ENCODE measurements at places on chromosomes 2 and 18. TPM values are rescaled to one million over a fixed set of nuclear protein-coding genes. Genes with fewer than 3 reads are reported as not detected.

GRCh38 chr2:23904692-23905091, 22.2 kb downstream of the ATAD2B start:
- H3K27me3 ChIP-seq, result no peaks in the 10 kb centered on the region
- no peak overlapping the region for H3K4me3 ChIP-seq
- DNase-seq, result no peak

DNA sequence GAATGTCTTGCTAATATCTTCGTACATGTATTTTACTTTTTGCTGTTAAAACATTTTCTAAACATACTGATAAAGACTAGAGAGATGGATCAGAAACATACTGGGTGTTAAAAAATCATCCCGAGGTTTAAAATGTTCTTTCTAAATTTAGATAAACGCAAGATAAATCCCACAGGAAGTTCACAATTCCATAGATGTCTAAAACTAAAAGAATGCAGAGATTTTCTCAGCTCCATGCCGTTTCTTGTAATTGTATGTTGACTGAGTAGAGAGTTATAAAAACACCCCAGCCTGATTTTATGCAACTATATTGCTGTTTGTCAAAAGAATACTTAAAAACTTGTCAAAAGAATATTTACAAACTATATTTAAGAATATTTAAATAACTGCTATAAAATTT, 455.7 kb downstream of the ARHGAP15 start:
- H3K36me3 ChIP-seq, result peaks cover 72% of the 10 kb centered on the region
- H3K4me3 ChIP-seq, result no peak overlapping the region
- no peak for DNase-seq
- H3K27me3 ChIP-seq, result no peaks in the 10 kb centered on the region
- H3K27ac ChIP-seq, result no peak overlapping the region
- peaks cover 16% of the 10 kb centered on the region for H3K4me1 ChIP-seq

DNA sequence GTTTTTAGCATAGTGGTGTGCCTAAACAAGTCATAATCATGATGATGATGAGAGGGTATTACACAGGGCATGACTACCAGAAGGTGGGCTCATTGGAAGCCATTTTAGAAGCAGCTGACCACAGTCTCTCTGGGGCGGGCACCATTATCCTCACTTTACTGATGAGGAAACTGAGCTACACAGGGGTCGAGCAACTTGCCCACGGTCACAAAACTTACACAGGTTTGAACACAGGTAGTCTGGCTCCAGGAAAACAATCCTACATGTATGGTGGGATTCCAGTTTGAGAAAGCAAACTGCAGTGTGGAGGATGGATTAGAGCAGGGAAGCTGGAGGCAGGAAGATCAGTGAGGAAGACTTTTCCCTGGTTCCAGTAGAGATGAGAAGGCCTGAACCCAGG, 6.2 kb downstream of the RHOB start:
- H3K27ac ChIP-seq, result no peak overlapping the region
- no peaks in the 10 kb centered on the region for H3K36me3 ChIP-seq
- no peak overlapping the region for H3K4me3 ChIP-seq
- H3K27me3 ChIP-seq, result peaks cover 20% of the 10 kb centered on the region
- peaks cover 10% of the 10 kb centered on the region for H3K4me1 ChIP-seq
- no peak for DNase-seq

DNA sequence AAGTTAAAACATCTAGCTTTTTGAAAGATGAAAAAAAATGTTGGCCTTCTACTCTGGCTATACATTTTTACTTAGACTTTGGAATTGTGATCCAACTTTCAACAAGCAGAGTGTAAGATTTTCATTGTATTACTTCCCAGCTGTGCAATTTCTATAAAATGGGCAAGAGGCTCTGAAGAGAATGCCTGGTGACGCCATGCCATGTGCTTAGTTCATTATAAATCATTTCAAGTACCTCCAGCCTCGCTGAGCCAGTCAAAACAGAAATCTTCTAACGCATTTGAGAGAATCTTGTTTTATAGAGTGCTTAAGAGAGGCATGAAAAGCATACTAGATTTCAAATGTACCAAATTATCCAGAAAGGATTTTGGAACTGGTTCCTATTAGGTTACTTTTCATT, 10.1 kb upstream of the STK17B start:
- no peaks in the 10 kb centered on the region for H3K27me3 ChIP-seq
- no peak for DNase-seq
- no peaks in the 10 kb centered on the region for H3K36me3 ChIP-seq
- H3K4me3 ChIP-seq, result no peak overlapping the region
- peaks cover 78% of the 10 kb centered on the region for H3K4me1 ChIP-seq

- H3K27ac ChIP-seq, result no peak overlapping the region
- no peaks in the 10 kb centered on the region for H3K27me3 ChIP-seq
- H3K4me1 ChIP-seq, result peaks cover 3% of the 10 kb centered on the region
- H3K36me3 ChIP-seq, result no peaks in the 10 kb centered on the region
These were observed 26.9 kb downstream of the MAIP1 start for GRCh38 chr2:199982126-199982843.

- no peak overlapping the region for H3K4me3 ChIP-seq
- no peaks in the 10 kb centered on the region for H3K4me1 ChIP-seq
- H3K27me3 ChIP-seq, result no peaks in the 10 kb centered on the region
- no peaks in the 10 kb centered on the region for H3K36me3 ChIP-seq
- DNase-seq, result no peak
These were observed 261.2 kb downstream of the LRP1B start for GRCh38 chr2:141869572-141869971.

- no peak overlapping the region for H3K4me3 ChIP-seq
- H3K4me1 ChIP-seq, result peaks cover 5% of the 10 kb centered on the region
- peaks cover 20% of the 10 kb centered on the region for H3K27me3 ChIP-seq
- H3K27ac ChIP-seq, result no peak overlapping the region
These were observed 114.5 kb downstream of the INSIG2 start for GRCh38 chr2:118202707-118203303.

GRCh38 chr2:218289639-218290315, 2.5 kb downstream of the TMBIM1 start:
- H3K4me3 ChIP-seq, result peak overlapping the region; percentile 83
- peaks cover 92% of the 10 kb centered on the region for H3K4me1 ChIP-seq
- no peak for DNase-seq
- H3K36me3 ChIP-seq, result peaks cover 4% of the 10 kb centered on the region

DNA sequence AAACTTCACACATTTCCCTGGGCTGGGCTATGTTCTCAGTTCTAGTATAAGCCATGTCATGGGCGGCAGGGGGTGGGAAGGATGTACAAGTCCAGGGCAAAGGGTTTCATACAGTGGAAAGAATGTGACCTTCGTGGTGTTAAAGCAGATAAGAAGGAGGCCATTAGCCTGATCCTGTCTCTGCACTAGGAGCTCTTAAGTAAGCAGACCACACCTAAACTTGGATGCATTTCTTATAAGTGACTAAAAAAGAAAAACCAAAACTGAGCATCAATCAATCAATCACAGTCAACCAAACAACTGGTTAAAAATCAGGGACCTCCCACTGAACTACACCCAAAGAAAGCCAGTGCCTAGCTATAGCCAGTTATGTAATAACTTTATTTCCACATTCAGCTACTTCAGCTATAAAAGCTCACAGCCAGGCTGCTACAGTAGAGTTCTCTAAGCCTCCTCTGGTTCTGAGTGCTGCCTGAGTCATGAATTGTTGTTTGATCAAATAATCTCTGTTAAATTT, 46.8 kb upstream of the RIOK3 start:
- H3K27ac ChIP-seq, result no peak overlapping the region
- H3K4me1 ChIP-seq, result no peaks in the 10 kb centered on the region
- DNase-seq, result no peak
- H3K27me3 ChIP-seq, result no peaks in the 10 kb centered on the region
- no peak overlapping the region for H3K4me3 ChIP-seq
- peaks cover 9% of the 10 kb centered on the region for H3K36me3 ChIP-seq

DNA sequence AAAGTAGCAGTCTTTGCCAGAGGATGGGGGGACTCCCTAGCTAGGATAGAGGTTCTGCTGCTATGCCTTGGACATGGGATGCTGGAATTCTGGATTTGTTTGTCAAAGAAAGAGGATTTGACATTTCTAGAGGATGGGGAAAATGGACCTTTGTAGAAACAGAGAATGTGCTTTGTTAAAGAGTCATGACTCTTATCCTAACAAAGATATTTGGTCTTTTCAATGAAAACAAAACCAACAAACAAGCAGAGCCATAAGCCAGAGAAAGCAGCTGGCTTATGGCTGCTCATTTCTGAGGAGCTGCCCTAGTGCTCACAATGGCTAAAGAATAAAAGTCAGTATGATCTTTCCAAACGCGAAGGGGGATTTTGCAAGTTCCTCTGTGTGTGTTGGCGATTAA, 40.8 kb upstream of the MAPRE2 start:
- no peak for DNase-seq
- no peak overlapping the region for H3K4me3 ChIP-seq
- peaks cover 3% of the 10 kb centered on the region for H3K27me3 ChIP-seq
- no peaks in the 10 kb centered on the region for H3K4me1 ChIP-seq

DNA sequence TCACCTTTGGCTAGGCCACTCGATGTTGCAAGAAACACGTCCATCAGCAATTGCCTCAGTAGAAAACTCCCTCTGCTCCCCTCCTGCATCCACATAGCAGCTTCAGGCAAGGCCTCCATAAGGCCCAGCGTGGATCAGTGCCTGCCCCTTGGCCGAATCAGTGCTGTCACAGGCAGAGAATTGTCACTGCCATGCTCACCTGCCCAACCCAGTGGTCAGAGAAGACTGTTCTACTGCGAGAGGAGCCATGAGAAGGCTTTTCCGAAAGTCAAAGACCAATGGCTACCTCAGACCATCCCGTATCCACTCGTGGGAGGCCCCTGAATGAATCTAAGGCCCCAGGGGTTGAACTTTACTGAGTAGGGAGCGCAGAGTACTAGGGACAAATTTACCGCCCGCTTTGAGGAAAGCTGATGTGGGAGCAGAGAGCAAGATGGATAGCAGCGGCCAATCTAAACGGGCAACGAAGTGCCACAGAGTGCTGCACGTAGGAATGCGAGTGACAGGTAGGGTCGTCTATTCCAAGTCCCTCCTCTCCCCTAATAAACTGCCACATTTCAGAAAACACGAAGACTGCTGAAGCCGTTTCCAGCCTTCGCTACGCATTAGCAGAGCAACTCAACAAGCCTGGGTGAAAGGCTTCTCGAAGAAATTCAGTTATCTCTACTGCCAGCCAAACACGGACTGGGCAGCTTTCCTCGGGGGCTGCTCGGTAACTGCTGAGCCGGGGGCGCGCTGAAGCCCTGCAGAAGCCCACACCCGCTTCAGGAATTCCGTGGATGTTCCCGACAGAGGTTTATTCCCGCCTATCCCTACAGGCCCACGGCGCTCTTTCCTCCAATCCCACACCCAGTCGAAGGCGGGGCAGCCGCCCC, 968 bp upstream of the RALBP1 start:
- no peak for DNase-seq
- H3K4me1 ChIP-seq, result peaks cover 20% of the 10 kb centered on the region
- peaks cover 15% of the 10 kb centered on the region for H3K36me3 ChIP-seq
- H3K4me3 ChIP-seq, result peak overlapping the region; percentile 97

- H3K36me3 ChIP-seq, result peaks cover 51% of the 10 kb centered on the region
- H3K4me1 ChIP-seq, result no peaks in the 10 kb centered on the region
- no peaks in the 10 kb centered on the region for H3K27me3 ChIP-seq
- H3K27ac ChIP-seq, result no peak overlapping the region
- no peak overlapping the region for H3K4me3 ChIP-seq
These were observed 66.4 kb upstream of the CHAC2 start for GRCh38 chr2:53701221-53701620.

GRCh38 chr2:119598596-119599263, 54.5 kb downstream of the CFAP221 start:
- no peak for DNase-seq
- no peaks in the 10 kb centered on the region for H3K36me3 ChIP-seq
- H3K27ac ChIP-seq, result no peak overlapping the region
- no peaks in the 10 kb centered on the region for H3K4me1 ChIP-seq
- no peak overlapping the region for H3K4me3 ChIP-seq
- H3K27me3 ChIP-seq, result peaks cover 7% of the 10 kb centered on the region

GRCh38 chr2:239376351-239376750, 24.5 kb downstream of the HDAC4 start:
- no peaks in the 10 kb centered on the region for H3K36me3 ChIP-seq
- peaks cover 22% of the 10 kb centered on the region for H3K4me1 ChIP-seq
- H3K4me3 ChIP-seq, result no peak overlapping the region
- no peak for DNase-seq

DNA sequence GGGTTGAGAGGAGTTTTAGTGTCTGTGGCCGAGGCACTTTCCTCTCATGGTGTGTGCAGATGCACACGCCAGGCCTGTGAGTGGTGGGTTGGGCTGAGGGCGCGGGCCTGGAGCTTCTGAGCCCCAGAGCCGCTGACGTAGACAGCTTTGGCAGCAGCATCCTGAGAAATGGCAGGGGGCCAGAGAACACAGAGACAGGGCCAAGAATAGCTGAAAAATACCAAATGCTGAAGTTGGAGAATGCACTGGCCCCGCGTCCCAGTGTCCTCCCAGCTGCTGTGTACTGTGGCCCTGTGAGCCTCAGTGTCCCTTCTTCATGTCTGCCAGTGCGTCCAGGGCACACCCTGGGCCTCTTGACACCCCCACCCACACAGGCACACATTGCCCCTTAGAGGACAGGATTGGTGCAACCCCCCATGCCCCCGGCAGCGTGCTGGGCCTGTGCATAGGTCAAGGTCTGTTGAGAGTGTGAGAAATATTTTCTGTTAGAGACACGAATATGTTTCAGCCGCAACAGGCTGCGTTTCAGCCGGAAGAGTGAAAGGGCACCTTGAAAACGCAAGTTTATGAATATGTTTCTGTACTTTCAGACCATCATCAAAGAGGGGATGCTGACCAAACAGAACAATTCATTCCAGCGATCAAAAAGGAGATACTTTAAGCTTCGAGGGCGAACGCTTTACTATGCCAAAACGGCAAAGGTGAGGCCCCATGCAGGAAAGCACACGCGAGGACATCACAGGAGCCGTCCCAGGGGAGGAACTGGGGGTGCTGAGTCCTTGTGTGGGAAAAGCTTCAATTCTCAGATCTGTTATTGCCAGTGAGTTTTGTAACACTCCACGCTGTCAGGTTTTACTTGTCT, 33.6 kb downstream of the DGKD start:
- no peak overlapping the region for H3K4me3 ChIP-seq
- H3K27ac ChIP-seq, result peak overlapping the region; percentile 95

DNA sequence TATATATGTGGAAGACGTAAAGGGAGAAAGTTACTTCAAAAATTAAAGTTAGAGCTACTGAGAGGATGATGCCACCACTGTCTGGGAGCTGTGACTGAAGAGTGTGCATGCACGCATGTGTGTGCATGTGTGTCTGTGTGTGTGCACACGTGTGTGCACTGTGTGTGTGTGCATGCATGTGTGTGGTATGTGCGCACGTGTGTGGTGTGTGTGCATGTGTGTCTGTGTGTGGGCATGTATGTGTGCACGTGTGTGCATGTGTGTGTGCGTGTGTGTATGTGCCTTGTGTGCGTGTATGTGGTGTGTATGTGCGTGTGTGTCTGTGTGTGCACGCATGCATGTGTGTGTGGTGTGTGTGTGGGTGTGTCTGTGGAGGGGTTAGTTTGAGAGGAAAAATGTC, 473.4 kb downstream of the CMPK2 start:
- no peaks in the 10 kb centered on the region for H3K36me3 ChIP-seq
- H3K4me3 ChIP-seq, result no peak overlapping the region
- H3K4me1 ChIP-seq, result no peaks in the 10 kb centered on the region

- H3K4me1 ChIP-seq, result no peaks in the 10 kb centered on the region
- DNase-seq, result no peak
- H3K27ac ChIP-seq, result no peak overlapping the region
- H3K36me3 ChIP-seq, result no peaks in the 10 kb centered on the region
- no peaks in the 10 kb centered on the region for H3K27me3 ChIP-seq
These were observed 65.1 kb downstream of the LRP1B start for GRCh38 chr2:142065700-142066099.

Gene MAP2
- total RNA-seq, result 1.9 TPM

Gene C2orf80
- not detected for total RNA-seq

Gene GCG
- total RNA-seq, result not detected

Gene RNU2-63P
- 9.7 TPM for total RNA-seq

Gene PCARE
- total RNA-seq, result not detected

Gene IL1R1
- not detected for total RNA-seq

Gene UGT1A3
- not detected for total RNA-seq

Gene AGBL5
- 14.9 TPM for total RNA-seq

Gene CXXC1
- total RNA-seq, result 134 TPM

Gene DCDC2C
- total RNA-seq, result not detected

Measured in activated B cell treated with CpG ODN at 0.5 μM for 24 hours (primary cell).